ENCODE measurements at places on chromosomes 12 and 14.
A peak's percentile ranks its signal among the peaks of the same experiment; 100 is the strongest.

- DNase-seq = no peak
Measured at GRCh38 chr12:107337346-107338095, 244.2 kb upstream of the CRY1 start.

- no peak for DNase-seq
Measured at GRCh38 chr12:19800884-19801283, 361.6 kb downstream of the AEBP2 start.

- DNase-seq = no peak
Measured at GRCh38 chr12:9036227-9036626, 46.9 kb downstream of the KLRG1 start.

- no peak for DNase-seq
Measured at GRCh38 chr12:15265875-15266274, 44.7 kb upstream of the RERG start.

- DNase-seq = no peak
Measured at GRCh38 chr14:104443391-104444158, 136.0 kb upstream of the C14orf180 start.

- DNase-seq = no peak
Measured at GRCh38 chr12:46674129-46674528, 151.7 kb downstream of the SLC38A4 start.

- DNase-seq = peak; percentile 98
Measured at GRCh38 chr12:57782608-57783465, at the start of gene TSFM. TSS of gene TSFM (plus strand) at chr12:57782787. CDS start at chr12:57782802, 15 bp downstream.

DNA sequence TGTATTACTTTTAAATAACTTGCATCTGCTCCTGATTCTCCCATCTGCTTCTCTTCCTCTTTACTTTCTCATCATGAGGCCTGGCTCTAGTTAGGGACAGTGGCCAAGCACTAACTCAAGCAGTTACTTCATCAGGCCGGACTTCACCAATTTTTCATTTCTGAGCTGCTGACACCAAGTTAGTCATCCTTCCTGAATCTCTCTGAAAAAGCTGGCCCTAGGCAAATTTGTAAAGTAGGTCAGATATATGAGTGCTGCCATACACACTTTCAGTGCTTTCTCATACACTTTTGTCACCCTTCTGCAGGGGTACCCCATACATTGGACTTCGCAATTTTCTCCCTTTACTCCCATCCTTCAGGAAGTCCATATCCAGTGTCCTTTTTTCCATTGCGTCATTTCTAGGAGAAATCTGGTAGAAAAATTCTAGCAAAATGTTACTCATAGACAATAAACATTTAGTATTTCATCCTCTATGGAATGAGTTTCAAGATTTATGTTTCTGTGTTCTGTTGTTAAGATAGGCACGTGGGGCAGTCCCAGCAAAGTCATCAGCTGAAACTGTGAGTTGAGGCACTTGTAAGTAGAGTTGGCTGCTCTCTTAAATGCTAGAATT is 276.8 kb upstream of the TMPO start:
- no peak for DNase-seq

GRCh38 chr12:55809274-55809673 is 8.2 kb downstream of the SARNP start:
- DNase-seq = no peak

GRCh38 chr12:68111995-68112394 is 47.5 kb downstream of the IFNG start:
- DNase-seq = no peak

GRCh38 chr12:130083002-130083401 is 79.3 kb upstream of the FZD10 start:
- DNase-seq = no peak

- no peak for DNase-seq
Measured at GRCh38 chr12:21438643-21439042, 1.2 kb downstream of the PYROXD1 start.

DNA sequence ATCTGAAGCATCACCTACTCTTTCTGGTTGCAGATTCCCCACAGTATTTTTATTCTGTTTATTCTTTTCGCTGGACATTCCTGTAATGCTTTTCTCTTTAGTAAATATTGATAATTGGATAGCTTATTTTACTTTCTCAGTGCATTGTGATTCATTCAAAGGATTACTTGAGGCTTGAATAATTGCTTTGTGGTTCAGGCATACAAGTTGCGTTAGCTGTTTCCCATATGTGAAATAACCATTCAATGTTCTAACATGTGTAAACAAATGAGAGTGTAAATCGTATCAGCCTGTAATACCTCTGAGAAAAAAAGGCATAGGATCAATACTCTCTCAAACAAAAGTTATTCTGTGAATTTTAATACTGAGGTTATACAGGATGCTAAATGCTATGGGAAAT is 1004.2 kb upstream of the SEL1L start:
- DNase-seq = no peak

DNA sequence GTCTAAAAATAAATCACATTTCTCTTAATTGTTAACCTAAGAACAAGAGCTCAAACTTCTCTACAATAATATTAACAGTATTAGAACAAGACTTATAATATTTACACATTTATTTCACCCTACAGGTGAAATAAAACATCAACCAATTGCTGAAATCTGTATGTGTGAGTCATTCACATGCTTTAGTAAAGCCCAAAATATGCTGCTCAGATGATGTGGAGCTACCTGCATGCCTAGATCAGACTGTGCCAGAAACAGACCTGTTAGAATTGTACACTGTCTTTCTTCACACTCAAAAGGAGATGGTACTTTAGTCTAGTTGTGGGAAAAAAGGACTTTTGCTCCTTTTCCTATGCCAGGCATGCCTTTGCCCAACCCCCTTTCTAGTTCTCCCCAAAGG is 54.7 kb downstream of the RPS6KA5 start:
- DNase-seq = no peak

DNA sequence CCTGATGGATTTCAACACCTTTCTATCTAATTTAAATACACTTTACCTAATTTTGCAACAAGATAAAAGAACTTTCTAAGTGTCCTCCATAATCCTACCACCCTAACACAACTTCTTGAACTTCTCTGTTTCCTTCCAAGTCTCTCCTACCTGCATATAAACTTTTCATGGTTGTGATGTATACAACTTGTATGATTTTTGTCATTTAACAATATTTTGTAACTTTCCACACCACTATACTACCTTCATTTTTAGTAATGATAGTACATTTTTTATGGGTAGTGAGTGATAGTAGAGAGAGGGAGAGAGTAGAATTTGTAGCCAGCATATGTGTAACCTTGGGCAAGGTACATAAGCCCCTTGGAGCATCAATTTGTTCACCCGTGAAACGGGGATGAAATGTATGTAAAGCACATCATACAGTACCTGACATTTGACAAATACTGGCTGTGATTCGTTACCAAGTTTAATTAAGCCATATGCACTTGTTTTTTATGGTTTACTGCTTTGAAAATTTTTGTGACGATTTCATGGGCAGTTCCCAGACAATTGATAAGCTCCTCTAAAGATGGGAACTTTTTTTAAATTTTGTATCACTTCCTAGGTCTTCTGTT is 177.8 kb upstream of the SLC38A2 start:
- no peak for DNase-seq

DNA sequence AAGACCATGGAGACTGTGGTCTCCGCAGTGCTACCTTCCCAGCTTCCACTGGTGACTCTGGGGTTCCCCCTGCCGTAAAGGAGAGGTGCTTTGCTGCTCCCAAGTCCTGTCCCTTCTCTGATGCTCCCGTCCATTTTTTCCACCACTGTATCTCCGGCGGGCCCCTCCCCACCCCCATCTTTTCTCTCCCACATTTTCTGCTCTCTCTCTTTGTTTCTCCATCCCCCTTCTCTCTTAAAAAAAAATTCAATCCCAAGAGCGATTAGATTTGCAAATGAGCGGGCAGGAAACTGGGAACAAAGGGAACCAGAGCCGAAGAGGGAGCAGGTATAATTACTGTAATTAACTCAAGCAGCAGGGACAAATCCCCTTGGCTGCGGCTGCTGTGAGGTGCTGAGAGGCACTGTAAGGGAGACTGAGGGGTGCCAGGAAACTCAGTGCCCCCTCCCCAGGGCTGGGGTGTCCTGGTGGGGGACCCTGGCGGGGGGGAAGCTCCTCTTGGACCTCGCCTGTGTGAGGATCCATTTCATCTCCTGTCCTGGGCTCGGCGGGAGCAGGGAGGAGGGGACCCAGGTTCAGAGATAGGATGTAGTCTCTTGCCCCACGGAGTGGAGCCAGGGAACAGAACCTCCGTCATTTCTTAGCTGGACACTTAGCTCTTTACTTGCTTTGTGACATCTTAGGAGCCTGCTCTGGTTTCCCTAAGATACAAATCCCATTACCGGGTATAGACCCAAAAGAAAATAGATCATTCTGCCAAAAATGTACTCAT is 140.4 kb upstream of the NRXN3 start:
- DNase-seq = no peak

DNA sequence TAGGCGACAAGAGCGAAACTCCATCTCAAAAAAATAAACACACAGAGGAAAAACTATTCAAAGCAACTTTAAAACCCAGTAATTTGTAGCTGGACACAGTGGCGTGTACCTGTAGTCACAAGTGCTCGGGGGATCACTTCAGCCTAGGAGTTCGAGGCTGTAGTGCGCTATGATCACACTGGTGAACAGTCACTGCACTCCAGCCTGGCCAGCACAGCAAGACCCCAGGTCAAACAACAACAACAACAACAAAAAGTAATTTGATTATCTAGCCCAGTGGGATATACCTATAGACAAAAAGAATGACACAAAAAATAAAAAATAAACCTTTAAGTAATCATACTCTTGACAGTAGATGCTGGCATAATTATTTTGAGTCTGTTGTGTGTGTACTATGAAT is 29.3 kb downstream of the STX2 start:
- no peak for DNase-seq

- no peak for DNase-seq
Measured at GRCh38 chr14:29895591-29896083, 32.0 kb downstream of the PRKD1 start.

- DNase-seq = no peak
Measured at GRCh38 chr12:91053951-91054715, 3.7 kb downstream of the KERA start.

DNA sequence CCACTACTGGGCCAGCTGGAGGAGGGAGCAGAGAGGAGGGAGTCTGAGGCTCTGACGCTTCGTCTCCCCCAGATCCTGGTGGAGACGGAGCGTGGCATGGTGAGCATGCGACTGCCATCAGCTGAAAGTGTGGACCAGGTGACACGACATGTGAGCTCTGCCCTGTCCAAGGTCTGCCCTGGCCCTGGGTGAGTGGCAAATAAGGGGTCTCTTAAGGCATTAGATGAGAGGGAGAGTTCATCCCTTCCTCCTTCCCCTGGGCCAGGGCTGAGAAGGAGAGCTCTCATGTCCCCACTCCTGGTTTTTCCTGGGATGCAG is 2.5 kb downstream of the CARMIL3 start:
- DNase-seq = no peak

DNA sequence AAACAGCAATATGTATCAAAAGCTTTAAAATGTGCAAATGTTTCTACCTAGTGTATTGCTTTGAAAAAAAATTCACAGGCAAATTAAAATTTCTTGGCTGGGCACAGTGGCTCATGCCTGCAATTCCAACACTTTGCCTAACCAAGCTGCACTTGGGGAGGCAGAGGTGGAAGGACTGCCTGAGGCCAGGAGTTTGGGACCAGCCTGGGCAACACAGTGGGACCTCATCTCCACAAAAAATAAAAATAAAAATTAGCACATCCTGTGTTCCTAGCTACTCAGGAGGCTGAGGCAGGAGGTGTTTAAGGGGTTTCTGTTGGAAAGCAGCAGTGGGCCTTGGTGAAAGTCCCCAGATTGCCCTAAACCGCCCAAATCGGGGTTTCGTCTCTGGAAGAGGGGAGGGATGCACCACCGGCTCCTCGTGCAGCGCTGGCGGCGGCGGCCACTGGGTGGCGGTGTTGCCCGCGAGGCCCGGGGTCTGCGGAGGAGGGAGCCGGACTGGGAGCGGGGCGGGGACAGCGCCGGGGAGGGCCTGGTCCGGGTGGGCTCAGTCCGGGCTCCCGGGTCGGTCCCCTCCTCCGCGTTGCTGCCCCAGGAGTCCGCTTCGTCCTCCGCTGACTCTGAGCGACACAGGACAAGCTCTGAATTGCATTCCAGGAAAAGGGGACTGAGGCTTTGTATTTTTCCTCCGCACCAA is 265.6 kb downstream of the AACS start:
- peak; percentile 29 for DNase-seq

- no peak for DNase-seq
Measured at GRCh38 chr14:20986811-20987210, 3.0 kb upstream of the METTL17 start.

GRCh38 chr12:69330475-69331473 is 17.4 kb upstream of the LYZ start:
- peak; percentile 67 for DNase-seq

GRCh38 chr12:80050236-80050635 is 49.1 kb upstream of the OTOGL start:
- DNase-seq = no peak

DNA sequence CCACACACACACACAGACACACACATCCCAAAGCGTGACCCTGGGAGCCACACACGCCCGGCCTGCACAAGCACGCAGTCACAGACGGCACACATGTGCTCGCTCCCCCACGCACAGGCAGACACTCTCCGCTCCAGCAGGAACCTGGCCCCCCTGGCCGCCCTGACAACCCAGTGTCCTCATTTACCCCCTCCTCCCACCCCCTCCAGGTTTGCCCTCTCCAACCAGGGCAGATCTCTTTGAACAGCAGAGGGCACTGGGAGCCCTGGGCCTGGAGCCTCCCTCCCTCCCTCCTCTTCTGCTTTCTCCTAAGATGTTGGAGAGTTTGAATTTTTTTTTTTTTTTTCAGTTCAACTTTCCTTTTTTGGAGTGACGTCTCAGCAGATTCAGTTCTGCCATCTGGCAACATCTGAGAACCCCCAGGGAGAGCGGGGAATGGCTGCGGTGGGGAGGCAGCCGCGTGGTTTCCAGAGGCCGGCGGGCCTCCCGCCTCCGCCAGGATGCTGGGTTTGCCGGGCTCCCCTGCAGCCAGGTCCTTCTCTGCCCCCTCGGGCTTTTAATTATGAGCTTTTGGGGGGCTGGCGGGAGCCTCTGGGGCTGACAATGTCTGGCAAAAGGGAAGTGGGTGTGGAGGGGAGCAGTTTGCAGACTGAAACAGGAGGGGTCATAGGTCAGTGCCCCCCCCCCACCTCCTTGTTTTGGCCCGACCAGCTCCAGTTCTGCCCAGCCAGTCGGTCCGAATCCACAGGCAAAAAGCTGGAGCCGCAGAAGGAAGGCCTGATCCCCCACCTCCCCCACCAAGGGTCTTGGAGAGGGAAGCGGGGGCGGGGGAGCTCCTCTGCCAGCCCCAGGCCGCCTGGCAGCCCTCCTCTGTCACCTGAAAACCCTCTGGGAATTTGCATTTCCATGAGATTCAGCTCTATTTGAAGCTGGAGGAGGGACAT is 1.3 kb upstream of the NCOR2 start:
- DNase-seq = no peak

DNA sequence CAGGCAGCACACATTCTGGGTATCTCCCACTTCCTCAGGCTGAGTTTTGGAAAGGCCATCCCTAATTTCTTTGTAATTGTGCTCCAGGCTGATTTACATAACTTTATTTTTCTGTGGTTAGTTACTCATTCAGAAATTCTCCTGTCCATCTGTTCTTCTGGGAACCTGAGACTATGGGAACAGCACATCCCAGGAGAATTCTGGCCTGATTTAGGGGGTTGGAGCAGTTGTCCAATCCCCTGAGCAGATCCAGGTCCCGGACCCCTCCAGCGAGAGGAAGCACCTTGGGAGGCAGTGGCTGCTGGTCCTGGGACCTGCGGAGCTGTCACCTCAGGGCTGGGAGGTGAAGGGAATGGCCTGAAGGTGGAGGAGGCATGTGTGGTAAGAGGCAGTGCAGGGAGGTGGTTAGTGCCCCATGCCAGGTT is 40.4 kb downstream of the TSPAN9 start:
- no peak for DNase-seq

All from activated gamma-delta T cell treated with Interleukin-2 at 50 U/mL for 16 hours (primary cell).